ENCODE measurements at places on chromosomes 16 and 17.

GRCh38 chr17:74452841-74453661 lies 13.4 kb upstream of the CD300A start:
- DNase-seq = no peak

DNA sequence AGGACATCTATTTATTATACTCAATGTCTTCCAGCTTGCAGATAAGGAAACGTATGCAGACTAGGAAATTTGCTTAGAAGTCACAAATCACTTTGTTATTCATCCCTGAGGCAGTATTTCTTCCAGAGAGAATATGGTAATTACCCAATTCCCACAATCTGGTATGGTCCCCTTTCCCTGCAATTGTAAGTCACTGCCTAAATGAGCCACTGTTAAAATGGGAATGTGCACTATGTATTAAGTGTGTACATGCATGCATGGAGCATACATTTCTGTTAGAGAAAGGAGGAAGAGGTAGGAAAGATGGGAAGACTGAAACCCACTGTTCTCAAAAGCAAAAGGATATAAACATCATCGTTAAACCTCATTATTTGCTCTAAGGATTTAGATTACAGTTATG lies 10.0 kb downstream of the NUFIP2 start:
- DNase-seq = no peak

- DNase-seq = peak; percentile 45
Measured at GRCh38 chr17:29176558-29177351, 3.4 kb downstream of the MYO18A start.

- no peak for DNase-seq
Measured at GRCh38 chr16:71687861-71688260, 36.6 kb downstream of the PHLPP2 start.

GRCh38 chr16:60304066-60304465 lies 1570.0 kb upstream of the GOT2 start:
- no peak for DNase-seq

DNA sequence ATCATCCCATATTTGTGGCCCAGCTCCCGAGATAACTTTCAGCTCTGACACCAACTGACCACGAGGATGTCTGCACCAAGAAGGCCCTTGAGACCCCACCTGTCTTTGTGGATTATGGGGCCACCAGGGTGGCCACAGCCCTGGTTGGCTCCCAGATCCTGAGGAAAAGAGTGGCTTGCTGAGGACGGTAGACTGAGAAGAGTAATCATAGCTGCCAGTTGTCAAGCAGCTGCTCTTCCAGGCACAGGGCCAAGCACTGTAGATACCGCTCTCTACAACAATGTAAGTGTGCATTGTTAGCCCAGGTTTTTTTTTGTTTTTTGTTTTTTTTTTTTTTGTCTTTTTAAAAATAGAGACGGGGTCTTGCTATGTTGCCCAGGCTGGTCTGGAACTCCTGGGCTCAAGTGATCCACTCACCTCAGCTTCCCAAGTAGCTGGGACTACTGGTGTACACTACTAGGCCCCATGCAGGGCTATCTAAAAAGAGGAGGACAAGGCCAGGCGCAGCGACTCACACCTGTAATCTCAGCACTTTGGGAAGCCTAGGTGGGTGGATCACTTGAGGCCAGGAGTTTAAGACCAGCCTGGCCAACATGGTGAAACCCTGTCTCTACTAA lies 9.6 kb downstream of the ZNF205 start:
- DNase-seq = no peak

- DNase-seq = no peak
Measured at GRCh38 chr17:66240630-66241029, 11.4 kb upstream of the APOH start.

DNA sequence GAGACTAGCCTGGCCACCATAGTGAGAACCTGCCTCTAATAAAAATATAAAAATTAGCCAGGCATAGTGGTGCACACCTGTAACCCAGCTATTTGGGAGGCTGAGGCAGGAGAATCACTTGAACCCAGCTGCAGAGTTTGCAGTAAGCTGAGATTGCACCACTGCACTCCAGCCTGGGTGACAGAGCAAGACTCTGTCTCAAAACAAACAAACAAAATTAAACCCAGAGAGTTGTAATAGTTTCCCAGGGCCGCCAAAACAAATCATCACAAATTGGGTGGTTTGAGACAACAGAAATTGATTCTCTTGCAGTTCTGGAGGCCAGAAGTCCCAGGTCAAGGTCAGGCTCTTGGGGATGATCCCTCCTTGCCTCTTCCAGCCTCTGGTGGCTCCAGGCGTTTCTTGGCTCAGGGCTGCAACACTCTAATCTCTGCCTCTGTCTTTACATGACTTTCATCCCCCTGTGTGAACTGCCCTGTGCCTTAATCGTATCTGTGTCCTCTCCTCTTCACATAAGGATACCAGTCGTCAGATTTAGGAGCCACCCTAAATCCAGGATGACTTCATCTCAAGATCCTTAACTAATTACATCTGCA lies 100.3 kb upstream of the NOL11 start:
- no peak for DNase-seq

Measured in activated T-cell treated with anti-CD3 and anti-CD28 coated beads for 48 hours (primary cell).